ENCODE measurements at places on chromosomes 2 and 18. TPM values are rescaled to one million over a fixed set of nuclear protein-coding genes. Genes with fewer than 3 reads are reported as not detected.

DNA sequence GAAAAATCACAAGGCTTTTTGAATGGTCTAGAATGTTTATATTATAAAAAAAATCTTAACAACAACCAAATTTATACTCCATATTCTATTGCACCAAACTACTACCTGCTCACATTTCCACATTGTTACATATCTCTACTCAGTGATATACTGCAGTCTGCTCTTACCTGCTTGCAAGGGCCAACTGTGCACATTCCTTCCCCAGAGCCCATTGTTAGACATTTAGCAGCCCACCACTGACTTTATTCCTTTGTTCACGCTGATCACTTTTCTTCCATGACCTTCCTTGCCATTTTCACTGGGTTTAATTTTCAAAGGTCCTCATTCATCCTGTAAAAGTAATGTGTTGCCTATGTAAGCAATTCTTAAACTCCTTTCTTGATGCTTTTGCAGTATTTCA, 109.7 kb upstream of the KCNJ3 start:
- H3K4me1 ChIP-seq = no peaks in the 10 kb centered on the region
- H3K27me3 ChIP-seq = no peaks in the 10 kb centered on the region
- DNase-seq = no peak
- H3K4me3 ChIP-seq = no peak overlapping the region
- H3K36me3 ChIP-seq = no peaks in the 10 kb centered on the region

Gene ACOXL
- not detected for total RNA-seq

DNA sequence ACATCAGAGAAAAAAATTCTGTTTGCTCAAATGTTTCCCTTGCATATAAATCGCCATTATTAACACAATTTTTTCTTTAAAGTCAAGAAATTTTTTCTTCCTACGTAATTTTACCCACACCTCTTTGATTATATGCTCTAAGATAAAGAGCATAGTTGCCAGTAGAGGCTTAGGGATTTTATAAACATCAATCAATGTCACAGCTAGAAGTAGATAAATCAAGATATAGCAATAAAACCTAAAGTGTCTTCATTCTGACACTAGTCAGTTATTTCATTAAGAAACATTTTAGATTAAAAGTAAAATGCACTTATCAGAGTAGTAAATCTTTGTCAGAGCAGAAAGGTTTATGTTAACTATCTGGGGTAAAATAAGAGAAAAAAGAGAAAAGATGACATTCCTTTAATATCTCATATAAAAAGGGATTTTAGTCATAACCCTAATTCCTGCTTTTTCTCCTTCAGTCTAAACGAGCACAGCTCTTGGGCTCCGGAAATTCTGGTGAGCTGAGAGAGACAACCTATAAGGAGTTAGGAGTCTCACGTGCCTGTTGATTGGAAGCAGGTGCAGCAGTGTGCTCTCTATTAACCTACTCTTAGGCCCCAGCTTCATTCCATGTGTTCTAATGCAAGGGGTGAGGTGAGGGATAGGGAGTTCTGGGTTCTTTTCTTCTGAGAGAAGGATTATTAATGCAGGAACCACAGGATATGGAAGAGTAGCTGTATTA, 172.4 kb upstream of the GULP1 start:
- no peak for DNase-seq
- H3K4me3 ChIP-seq = no peak overlapping the region
- peak overlapping the region; percentile 61 for H3K27ac ChIP-seq
- no peaks in the 10 kb centered on the region for H3K27me3 ChIP-seq
- no peaks in the 10 kb centered on the region for H3K4me1 ChIP-seq

Gene FRZB
- total RNA-seq = 42.5 TPM

GRCh38 chr2:179856205-179856604, 5.2 kb downstream of the ZNF385B start:
- no peaks in the 10 kb centered on the region for H3K27me3 ChIP-seq
- no peak for DNase-seq
- H3K4me3 ChIP-seq = no peak overlapping the region
- peaks cover 4% of the 10 kb centered on the region for H3K4me1 ChIP-seq

DNA sequence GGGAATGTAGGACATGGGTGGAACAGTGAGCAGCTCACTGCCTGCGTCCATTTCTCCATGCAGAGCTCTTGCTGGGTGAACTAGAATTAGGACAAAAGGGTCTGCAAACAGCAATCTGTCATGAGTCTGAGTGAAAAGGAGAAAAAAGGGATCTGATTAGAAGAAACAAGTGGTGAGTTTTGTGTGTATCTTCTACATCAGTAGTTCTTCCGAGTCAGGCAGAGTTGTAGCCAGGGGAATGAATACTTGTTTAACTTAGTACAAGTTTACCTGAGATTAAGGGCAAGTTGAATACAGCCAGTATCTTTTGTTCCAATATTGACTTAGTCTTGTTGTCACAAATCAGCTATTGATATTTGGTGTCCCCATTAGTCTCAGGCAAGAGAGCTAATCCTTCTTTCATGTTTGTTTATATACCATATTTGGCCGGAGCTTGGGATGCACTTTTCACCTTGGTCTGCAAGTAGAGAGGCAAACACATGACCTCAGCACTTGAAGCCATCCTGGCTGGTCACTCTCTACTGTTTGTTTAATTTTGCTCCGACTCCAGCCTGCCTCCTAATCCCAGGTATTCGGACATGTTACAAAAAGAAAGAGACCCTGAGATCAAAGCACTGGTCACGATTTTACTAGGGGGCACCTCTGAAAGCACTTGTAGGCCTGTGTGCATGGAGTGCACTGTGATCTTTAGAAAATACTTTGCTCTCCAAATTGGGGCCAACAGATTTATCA, 211.0 kb upstream of the NT5C1B start:
- H3K4me1 ChIP-seq = no peaks in the 10 kb centered on the region
- DNase-seq = no peak
- no peak overlapping the region for H3K27ac ChIP-seq

DNA sequence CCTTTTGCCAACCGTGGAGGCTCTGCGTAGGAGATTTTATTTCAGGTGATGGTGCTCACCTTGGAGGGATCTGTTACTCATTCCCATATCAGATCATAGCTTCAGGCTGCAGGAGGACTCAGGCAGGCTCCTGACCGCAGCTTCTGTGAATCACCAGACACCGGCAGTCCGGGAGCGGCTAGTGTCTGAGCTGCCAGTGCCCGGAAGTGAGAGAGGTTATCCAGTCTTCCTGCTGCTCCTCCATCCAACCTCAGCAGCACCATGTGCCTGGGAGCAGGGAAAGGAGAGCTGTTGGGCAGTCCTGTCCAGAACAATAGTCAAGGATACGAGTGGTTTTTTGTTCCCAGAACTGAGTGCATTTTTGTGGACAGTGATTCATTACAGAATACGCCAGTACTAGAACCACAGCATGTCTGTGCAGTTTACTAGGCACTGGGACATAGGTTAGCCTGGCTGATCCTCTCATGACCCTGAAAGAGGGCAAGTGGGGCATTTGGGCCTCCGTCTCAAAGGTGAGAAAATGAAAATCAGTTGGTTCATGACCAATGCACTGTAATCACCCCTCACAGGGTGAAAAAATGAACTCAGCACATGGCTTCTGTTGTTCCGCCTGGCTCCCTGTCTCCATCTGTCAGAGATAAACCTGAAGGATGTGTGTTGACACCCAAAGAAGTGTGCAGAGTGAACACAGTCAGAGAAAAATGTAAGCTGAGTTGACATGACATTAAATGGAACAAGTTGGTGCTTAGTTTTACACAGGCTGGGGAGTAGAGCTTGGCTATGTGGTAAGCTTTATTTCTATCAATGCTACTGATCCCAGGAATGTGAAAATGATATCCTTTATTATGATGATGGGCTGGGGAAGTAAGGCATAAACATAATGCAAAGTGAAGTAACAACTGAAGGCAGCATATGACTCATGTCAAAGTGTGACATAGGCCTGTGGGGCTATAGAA, 12.2 kb downstream of the FHOD3 start:
- H3K4me1 ChIP-seq = no peaks in the 10 kb centered on the region
- no peak for DNase-seq
- no peaks in the 10 kb centered on the region for H3K27me3 ChIP-seq
- H3K27ac ChIP-seq = no peak overlapping the region
- H3K36me3 ChIP-seq = no peaks in the 10 kb centered on the region

DNA sequence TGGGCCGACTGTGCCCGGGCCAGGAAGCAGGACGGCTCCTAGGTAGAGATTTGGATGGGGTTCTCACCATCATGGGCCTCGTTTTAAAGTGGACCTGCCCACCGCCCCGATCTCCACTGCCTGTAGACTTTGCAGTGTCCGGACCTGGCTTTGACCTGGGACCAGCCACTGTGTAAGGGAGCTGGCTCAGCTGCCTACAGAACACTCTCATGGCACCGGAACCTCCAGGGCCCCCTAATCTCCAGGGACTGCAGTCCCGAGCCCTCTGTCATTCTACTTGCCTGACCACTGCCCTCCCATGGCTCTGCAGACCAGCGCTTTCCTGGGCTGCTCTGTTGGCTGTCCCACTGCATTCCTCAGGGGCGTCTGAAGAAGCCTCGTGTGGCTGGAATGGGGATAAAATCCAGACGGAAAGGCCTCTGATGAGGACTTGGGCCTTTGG, 120.8 kb downstream of the GLI2 start:
- no peaks in the 10 kb centered on the region for H3K36me3 ChIP-seq
- no peaks in the 10 kb centered on the region for H3K27me3 ChIP-seq
- no peak overlapping the region for H3K4me3 ChIP-seq
- no peak for DNase-seq
- H3K27ac ChIP-seq = no peak overlapping the region
- H3K4me1 ChIP-seq = no peaks in the 10 kb centered on the region

DNA sequence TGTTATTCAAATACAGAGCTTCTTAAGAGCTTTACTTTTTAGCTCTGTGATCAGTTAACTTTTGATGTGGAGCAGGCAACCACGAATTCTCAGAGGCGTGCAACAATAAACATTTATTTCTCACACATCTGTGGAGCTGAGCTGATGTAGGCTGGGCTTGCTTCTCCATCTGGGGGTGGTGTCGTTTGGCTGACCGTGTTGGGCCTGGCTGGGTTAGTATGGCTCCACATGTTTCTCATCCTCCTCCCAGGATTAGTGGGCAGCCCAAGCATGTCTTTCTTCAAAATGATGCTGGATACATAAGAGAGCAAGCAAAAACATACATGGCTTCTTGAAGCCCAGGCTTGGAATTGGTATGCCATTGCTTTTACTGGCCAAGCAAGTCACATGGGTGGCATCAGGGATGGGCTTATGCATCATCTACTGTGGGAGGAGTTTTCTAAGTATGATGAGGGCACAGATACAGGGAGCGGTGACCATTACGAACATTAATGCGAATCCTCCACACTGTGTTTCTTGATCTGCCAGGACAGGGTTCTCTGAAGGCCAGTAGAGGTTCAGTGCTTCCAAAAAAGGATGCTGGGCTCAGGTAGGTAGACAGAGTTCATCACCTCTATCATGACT, 157.0 kb upstream of the TNP1 start:
- no peak for DNase-seq
- H3K27me3 ChIP-seq = no peaks in the 10 kb centered on the region
- H3K36me3 ChIP-seq = no peaks in the 10 kb centered on the region
- H3K4me3 ChIP-seq = no peak overlapping the region
- no peak overlapping the region for H3K27ac ChIP-seq
- H3K4me1 ChIP-seq = peaks cover 10% of the 10 kb centered on the region

- no peak overlapping the region for H3K4me3 ChIP-seq
- H3K27me3 ChIP-seq = no peaks in the 10 kb centered on the region
- no peaks in the 10 kb centered on the region for H3K36me3 ChIP-seq
These were observed 35.3 kb downstream of the NCKAP5 start for GRCh38 chr2:133532919-133533318.

GRCh38 chr2:207819021-207819797, 49.5 kb upstream of the FZD5 start:
- no peak for DNase-seq
- no peaks in the 10 kb centered on the region for H3K27me3 ChIP-seq
- no peaks in the 10 kb centered on the region for H3K36me3 ChIP-seq
- H3K4me3 ChIP-seq = no peak overlapping the region
- no peaks in the 10 kb centered on the region for H3K4me1 ChIP-seq
- H3K27ac ChIP-seq = no peak overlapping the region

Gene MYCN
- total RNA-seq = not detected

Gene SP140L
- 4.0 TPM for total RNA-seq

GRCh38 chr2:43643680-43644079, 6.6 kb downstream of the PLEKHH2 start:
- H3K27ac ChIP-seq = no peak overlapping the region
- H3K4me1 ChIP-seq = no peaks in the 10 kb centered on the region
- no peak overlapping the region for H3K4me3 ChIP-seq
- DNase-seq = no peak
- H3K36me3 ChIP-seq = no peaks in the 10 kb centered on the region

Gene GLI2
- 23.1 TPM for total RNA-seq

DNA sequence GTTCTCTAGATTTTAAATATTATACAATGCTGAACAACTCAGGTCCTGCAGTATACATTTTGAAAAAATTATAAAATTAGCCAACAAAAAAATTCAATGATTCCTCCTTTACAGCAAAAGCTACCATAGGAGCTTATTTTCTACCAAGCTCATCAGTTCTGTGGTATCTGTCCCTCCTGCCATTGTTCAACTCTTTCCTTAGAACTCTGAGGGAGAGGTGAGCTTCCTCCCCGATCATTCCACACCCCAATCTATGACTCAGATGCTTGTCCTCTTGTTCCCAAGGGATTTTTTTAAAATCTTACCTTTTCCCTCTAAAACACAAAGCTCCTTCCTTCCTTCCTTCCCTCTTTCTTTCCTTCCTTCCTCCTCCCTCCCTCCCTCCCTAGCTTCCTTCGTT, 13.5 kb downstream of the DPP4 start:
- no peak overlapping the region for H3K27ac ChIP-seq
- no peak for DNase-seq
- H3K27me3 ChIP-seq = no peaks in the 10 kb centered on the region

DNA sequence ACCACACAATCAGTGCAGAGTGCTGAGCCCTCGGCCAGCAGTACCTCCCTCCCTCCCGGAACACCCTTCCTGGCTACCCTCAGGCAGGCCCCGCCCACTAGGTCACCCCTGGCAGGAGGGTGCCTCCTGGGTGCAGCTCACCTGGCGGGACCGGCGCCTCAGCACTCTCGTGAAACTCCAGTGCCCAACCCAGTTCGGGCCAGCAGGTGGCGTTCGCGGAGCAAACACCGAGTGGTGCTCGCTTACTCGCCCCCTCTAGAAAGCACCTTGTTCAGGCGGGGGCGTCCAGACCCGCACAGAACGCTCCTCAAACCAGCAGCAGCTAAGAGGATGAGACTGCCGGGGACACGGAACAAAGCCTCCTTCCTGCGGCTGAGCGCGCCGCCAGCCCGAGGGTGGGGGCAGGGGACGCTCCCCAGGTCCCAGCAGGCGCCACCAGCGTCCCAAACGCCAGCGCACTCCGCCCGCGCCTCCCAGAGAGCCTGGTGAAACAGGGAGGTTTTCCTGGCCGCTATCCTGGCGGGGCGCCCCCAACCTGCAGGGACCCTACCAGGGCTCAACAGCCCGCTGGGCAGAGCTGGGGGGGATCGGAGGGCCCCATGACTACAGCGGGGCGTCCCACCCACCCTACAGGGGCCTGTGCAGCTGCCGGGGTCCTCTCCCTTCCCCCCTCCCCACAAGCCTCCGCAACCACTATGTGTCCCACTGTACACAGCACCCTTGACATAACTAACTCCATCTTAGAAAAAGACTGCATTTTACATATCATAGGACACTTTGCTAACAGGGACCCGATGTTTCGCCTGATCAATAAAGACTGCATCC, 44.7 kb downstream of the MRPS5 start:
- H3K4me1 ChIP-seq = peaks cover 6% of the 10 kb centered on the region
- H3K36me3 ChIP-seq = no peaks in the 10 kb centered on the region
- no peak for DNase-seq
- no peaks in the 10 kb centered on the region for H3K27me3 ChIP-seq
- no peak overlapping the region for H3K27ac ChIP-seq

GRCh38 chr2:23249348-23249747, 135.6 kb upstream of the KLHL29 start:
- no peak overlapping the region for H3K4me3 ChIP-seq
- peaks cover 5% of the 10 kb centered on the region for H3K4me1 ChIP-seq
- no peaks in the 10 kb centered on the region for H3K36me3 ChIP-seq
